Left kidney (tissue), 8 donors: ENCODE measurements at places on chromosomes 7 and 10.

DNA sequence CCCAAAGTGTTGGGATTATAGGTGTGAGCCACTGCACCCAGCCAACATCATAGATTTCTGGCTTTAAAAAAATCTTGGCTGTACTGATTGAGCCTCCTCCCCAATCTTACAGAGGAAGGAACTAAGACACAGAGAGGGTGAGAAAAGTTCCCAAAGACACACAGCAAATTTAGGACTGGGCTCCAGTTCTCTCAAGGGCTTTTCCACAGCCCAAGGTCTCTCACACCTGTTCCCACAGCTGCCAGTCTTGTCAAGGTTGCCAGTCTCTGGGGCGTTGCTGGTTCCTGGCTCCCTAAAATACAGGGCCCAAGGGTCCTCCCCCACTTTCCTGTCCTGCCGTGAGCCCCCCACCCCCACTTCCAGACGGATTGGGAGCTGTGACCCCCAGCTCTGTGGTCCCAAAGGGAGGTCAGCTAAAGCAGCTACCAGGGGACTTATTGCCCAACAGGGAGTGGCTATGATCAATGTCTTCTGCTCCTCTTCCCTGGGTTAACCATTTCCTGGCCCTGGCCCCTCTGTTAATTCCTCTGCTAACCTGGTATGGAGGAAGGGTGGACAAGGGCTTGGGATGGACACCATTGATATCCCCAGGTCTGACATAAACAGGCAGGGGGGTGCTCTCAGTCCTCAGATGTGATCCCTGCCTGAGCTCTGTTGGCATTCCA is 3.1 kb upstream of the ZAN start:
- DNase-seq = no peak

GRCh38 chr7:29332042-29332811 is 137.7 kb downstream of the CHN2 start:
- DNase-seq = no peak

DNA sequence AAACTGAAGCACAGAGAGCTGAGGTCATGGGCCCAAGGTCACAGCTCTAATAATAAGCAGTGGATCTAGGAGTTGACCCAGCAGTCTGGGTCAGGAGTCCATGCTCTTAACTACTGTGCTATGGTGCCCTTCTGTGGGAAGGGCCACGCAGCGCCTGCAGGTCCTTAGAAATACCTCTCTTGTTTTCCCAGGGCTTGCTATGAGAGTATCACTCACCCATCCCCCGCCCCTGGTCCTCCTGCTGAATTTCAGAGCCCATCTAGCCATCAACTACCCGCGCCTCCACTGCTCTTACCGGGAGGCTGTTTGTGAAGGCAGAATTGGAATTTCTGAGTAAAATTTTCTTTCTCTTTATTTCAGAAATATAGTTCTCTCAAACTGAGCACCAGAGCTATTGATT is 27.3 kb upstream of the CRHR2 start:
- DNase-seq = no peak

DNA sequence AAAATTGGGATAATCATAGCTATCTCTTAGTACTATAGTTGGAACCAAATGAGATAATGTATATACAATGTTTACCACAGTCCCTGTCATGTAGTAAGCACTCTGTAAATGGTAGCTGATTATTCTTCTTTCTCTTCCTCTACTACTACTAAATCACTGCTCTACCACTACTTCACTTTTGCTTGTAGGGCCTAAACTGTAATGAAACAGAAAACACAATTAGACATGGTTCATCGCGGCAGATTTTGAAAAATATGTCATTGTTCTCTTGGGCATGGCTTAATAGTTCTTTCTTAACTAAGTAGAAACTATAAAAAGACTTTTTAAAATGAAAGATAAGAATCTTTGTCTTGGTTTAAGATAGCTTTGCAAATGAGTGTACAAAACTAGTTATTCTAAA is 34.9 kb downstream of the R3HCC1L start:
- no peak for DNase-seq

DNA sequence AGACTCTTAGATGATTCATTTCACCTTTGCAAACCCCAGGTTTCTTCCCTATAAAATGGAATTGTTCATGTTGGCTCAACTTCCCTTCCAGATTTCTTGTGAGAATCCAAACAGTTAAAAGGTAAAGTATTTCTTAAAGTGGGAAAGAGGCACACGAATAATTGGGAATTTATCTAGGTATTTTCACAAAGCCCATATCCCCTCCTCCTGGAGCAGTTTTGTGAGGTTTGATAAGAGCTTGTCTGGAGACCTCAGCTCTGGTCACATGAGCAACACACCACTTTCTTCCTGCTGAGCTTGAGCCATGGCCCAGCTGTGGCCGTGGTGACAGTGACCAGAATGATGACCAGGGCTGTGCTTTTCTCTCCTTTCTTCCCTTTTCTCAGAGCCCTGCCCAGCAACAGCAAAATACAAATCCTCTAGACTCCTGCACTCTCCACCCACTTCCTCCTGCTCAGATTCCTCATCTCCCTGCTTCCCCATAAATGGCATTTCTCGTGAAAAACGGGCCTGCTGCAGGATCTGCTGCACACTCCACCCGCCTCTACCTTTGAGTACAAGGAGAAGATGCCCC is 87.7 kb downstream of the PIK3CG start:
- no peak for DNase-seq

GRCh38 chr7:142134909-142135308 is 23.4 kb downstream of the MGAM2 start:
- DNase-seq = no peak

DNA sequence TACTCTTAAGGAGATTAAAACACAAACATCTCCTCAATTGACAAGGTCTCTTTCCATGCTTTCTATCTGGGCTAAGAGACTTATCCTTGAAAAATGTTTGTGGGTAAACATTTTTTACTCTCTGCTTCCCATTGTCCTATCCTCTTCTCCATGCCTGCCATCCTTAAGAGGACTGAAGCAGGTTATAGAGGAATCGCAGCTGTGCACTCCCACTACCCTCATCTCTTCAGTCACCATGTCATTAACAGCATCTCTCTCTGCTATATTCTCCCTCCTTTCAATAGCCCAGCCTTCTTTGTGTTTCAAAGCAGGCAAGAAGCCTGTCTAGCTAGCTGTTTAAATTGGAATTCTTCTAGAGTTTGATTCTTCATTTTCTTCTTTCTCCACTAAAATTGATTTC is 22.6 kb downstream of the COL1A2 start:
- no peak for DNase-seq
